ENCODE measurements at places on chromosomes 3 and 15.

DNA sequence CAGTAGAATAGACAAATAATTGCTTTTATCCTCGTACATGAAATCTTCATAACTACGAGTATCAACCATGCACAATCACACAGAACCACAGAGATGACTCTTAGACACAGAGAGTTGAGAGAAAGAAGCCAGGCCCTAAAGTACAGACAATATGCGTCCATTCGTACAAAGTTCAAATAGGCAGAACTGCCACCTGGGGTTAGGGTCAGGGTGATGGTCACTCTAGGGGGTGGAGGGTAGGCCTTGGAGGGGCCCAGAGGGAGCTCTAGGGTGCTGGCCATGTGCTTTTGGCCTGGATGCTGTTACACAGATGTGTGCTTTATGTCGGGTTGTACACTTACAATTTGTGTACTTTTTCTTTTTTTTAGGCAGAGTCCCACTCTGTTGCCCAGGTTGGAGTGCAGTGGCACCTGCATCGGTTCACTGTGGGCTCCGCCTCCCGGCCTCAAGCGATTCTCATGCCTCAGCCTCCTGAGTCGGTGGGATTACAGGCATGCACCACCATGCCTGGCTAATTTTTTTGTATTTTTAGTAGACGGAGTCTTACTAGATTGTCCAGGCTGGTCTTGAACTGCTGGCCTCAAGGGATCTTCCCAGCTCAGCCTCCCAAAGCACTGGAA, 65.9 kb upstream of the KLF13 start:
- no peak for DNase-seq

DNA sequence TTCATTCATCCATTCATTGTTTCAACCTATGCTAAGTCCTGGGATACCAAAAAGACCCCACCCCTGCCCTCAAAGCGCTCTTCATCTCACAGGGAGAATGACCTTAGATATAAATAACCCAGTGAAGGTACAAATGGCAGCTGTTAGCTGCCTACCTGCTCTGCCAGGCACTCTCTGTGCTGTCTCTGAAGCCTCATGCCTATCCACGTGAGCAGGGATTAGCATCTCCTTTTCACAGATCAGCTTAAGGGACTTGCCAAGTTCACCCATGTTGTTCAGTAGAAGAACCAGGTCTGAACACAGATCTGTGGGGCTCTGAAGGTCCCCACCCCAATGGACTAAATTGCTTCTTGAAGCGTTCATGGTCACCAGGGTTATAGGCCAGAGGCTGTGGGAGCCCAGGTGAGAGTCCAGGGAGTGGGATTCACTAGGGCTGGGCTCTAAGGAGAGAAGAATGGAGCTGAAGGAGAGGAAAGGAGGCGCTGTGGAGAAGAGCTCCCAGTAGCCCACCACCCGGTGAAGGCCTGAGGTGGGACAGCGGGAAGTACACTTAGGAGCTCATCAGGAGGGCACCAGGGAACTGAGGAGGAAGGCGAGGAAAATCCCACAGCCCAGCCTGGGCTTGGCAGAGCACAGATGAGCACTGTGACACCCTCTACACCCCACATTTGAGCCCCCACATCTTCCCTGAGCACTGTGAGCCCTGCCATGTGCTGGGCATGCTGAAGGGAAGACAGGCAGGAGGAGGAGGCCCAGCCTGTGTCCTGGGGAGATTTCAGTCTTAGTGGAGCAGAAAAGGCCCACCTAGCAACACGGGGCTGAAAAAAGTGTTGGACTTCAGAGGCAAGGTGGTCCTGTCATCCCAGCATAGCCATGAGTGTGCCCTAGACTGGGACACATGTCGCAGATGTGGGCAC, 20.4 kb downstream of the RBP1 start:
- no peak for DNase-seq

DNA sequence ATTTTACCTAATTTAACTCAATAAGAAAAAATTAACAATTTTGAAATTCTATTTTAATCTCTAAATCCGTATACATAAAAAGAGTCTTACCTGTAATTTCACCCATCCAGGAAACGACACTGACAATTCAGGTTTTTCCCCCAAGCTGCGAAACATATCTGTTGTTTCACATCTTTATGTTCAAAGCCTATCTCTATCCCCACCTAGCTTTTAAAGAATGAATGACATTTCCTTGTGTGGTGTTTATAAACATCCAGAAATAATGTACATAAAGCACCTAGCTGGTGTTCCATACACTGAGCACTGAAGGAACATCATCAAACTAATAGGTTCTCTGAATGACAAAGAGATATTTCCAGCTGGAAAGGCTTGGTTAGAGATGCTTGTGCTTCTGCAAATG, 867.8 kb downstream of the SQOR start:
- peak; percentile 10 for DNase-seq

DNA sequence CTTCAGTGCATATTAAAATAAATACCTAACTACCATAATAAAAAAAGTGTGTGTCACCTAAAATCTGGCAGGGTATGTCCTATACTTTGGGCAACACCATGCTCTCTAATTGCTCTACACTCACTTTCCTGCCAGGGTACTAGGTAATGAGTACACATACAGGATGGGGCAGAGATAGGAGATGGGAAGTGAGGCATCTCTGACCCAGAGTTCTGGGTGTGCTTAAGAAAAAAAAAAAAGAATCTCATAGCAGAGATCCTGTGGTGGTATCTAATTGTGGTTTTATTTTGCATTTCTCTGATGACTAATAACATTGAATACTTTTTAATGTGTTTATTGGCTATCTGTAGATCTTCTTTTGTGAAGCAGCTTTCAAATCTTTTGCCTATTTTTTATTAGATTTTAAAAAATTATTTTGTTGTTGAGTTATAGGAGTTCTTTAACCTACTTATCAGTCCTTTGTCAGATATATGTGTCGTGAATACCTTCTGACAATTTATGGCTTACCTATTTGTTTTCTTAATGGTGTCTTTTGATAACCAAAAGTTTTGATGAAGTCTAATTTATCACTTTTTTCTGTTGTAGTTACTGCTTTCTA, 48.0 kb downstream of the EEFSEC start:
- peak; percentile 56 for DNase-seq
